Stimulated activated CD8-positive, alpha-beta memory T cell treated with anti-CD3 and anti-CD28 coated beads, Interleukin-7, amount 100 ng/mL, for 1 hour (primary cell): ENCODE measurements at places on chromosomes 5 and 9.

- DNase-seq = no peak
Measured at GRCh38 chr5:172859966-172860365, 25.9 kb downstream of the ERGIC1 start.

- DNase-seq = no peak
Measured at GRCh38 chr5:118233606-118234005, 754.7 kb downstream of the DTWD2 start.

DNA sequence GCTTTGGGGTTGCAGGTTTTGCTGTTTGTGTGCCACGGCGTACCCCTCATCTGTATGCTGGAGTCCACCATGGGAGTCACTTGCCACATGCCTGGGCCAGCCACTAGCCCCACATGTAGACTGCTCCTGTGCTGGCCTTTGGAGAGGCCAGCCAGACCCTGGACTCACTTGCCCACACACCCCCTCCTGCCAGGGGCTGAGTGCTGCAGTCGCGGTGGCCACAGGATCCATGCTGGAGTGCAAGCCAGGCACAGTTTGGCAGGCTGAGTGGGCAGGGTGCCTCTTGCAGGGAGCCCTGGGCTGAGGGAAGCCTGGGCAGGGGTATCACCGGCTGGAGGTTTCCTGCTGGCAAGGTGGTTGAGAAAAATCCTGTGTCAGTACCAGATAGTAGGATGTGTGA, 25.6 kb upstream of the GCNT1 start:
- no peak for DNase-seq

- DNase-seq = no peak
Measured at GRCh38 chr9:13113216-13113615, 166.3 kb downstream of the MPDZ start.

DNA sequence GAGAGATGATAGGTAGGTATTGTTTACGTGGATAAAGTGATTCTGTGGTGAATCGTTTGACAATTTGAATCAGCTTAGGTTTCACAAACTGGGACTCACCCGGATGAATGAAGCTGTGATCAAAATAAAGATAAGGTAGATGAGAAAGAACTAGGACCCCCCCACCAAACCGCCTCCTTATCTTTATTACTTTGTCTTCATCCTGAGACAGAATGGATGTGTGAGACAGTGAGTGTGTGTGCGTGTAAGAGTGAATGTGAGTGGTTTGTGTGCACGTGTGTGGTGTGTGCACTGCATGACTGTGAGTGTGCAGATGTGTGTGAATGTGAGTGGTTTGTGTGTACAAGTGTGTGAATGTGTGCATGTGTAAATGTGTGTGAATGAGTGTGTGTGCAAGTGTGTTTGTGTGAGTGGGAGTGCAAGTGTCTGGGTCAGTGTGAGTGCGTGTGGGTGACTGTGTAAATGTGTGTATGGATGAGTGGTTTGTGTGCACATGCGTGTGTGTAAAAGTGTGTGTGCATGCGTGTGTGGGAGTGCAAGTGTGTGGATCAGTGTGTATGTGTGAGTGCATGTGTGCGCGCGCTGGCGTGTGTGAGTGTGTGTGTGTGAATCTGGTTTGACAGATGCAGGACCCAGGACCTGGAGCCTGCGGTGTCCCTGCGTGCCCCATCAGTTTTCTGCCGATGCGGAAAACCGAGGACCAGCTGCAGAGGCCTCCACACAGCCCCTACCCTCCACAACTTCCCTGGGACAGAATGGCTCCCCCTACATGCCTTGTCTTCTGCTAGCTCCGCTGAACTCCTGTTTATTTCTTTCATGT, 11.4 kb upstream of the ENG start:
- DNase-seq = no peak

GRCh38 chr9:2420543-2420942, 201.0 kb upstream of the VLDLR start:
- no peak for DNase-seq
